Activated T-helper 1 cell treated with anti-CD3 and anti-CD28 coated beads, Interleukin-12 subunit alpha, Interleukin-12 subunit beta, Interleukin-2, Interleukin-4 antibody, amounts not matched to agents 30 ng/mL and 10 ng/mL and 1 ng/mL, durations not matched to agents 14 hours and 24 hours and 36 hours (primary cell): ENCODE measurements at places on chromosomes 12 and 14.

DNA sequence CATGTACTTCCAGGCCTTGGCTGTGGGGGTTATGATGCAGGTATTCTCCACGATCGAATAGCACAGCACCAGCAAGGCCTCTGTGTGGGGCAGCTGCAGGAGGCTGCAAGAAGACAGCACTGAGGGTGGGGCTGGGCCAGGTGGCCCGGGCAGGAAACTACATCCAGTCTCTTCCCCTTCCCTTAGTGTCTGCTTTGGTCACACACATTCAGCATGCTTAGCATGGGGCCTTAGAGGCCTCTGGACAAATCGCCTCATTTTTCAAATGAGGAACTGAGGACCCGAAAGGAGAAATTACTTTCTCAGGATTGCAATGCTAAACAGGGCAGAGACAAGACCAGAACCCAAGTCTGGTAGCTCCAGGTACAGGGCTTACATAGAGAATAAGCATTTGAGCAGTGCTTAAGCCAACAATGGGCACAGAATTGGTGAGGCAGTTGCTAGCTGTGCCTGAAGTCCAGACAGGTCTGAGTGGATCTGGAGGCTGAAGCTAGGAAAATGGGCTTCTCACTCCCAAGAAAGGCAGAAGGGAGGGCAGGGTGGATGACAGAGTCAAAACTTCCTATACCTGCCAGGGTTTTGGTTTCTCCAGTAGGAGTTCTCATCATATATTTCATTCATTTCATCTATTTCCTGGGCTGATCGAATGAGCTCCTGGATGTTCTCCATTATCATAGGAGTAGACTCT lies 3.5 kb downstream of the ACRBP start:
- no peak for DNase-seq

GRCh38 chr12:9132008-9132535 lies 16.4 kb upstream of the A2M start:
- no peak for DNase-seq

GRCh38 chr12:65540140-65540539 lies 261.7 kb downstream of the MSRB3 start:
- DNase-seq, result no peak

GRCh38 chr12:51941011-51941581 lies 10.4 kb upstream of the ACVR1B start:
- DNase-seq, result no peak

DNA sequence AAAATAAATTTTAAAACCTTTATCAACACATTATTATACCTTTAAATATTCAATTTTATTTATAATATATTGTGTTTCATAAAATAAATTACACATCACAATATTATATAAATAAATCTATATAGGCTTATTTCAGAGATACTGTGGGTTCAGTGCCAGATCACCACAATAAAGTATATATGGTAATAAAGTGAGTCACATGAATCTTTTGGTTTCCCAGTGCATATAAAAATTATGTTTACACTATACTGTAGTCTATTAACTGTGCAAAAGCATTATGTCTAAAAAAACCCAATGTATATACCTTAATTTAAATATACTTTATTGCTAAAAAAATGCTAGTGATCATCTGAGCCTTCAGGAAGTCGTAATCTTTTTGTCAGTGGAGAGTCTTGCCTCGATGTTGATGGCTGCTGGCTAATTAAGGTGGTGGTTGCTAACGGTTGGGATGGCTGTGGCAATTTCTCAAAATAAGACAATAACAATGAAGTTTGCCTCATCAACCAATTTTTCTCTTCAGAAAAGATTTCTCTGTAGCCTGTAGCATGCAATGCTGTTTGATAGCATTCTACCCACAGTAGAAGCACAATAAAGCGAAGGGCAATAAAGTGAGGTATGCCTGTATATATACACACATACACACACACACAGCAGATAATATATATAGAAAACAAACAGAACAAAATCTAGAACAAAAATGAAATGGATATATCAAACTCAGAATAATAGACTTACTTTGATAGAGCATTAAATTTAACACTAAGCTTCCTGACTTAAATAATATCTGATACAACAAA lies 32.4 kb downstream of the CCDC59 start:
- DNase-seq, result no peak

DNA sequence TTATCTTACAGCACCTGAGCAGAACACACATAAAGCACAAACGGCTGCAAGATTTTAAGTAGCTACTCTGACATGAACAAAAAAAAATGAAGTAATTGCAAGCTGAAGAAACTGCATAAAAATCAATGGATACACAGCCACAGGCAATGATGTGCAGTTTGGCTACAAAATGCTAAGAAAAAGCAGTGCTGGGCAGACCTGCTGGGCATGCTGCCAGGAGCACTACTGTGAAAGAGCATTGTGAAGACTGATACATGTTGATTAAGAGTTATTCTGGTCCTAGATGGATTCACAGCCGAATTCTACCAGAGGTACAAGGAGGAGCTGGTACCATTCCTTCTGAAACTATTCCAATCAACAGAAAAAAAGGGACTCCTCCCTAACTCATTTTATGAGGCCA lies 20.1 kb upstream of the RTN1 start:
- DNase-seq, result no peak

- no peak for DNase-seq
Observed at GRCh38 chr12:84973026-84973425, 60.4 kb upstream of the SLC6A15 start.

GRCh38 chr12:109302770-109303169 lies 6.3 kb downstream of the FOXN4 start:
- DNase-seq, result no peak

- no peak for DNase-seq
Observed at GRCh38 chr14:49512147-49512551, 74.0 kb downstream of the RPS29 start.

DNA sequence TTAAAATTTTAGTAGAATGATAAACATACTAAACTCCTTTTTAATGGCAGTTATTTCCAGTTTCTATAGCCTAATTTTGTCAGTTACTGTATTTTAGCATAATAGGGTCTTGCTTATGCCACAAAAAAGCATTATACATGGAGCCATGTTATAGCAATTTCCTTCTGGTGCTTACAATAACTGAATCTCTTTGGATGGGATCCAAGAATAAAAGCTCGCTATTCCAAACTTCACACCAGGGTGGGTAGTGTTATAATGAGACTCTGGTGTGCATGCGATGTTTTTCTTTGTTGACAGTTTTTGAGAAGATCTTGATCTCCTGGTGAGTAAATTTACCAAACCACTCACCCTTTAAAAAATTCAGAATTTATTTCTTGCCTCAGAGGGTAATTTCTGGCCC lies 90.4 kb upstream of the CCDC91 start:
- DNase-seq, result no peak

DNA sequence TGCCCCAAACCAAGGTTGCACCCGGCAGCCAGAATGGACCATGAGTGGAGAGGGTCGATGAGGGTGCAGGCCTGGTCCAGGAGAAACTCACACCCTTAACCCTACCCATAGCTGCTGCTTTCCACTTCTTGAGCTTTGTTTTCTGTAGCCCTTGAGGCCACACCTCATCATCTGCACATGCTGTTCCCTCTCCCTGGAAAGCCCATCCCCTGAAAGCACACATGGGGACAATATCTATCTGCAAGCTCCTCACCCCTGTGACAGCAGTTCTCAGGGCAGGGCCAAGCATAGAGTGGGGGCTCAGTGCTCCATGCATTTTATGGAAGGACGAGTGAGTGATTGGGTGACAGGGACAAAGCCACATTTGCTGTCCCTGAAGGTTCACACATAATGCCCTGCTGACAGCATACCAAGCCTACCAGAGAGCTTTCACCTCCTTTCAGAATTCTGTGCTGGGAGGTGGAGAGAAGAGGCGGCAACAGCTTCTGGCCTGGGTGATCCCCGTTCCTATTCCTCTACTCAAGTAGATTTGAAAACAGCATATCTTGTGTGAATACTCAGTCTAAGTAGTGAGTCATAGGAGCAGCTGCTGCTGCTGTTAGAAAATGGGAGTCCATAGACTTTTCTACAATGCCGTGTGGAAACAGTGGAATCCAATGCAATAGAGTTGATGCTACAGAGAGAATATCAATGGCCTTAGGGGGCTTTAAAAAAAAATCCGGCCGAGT lies 44.6 kb downstream of the SRGAP1 start:
- DNase-seq, result no peak

DNA sequence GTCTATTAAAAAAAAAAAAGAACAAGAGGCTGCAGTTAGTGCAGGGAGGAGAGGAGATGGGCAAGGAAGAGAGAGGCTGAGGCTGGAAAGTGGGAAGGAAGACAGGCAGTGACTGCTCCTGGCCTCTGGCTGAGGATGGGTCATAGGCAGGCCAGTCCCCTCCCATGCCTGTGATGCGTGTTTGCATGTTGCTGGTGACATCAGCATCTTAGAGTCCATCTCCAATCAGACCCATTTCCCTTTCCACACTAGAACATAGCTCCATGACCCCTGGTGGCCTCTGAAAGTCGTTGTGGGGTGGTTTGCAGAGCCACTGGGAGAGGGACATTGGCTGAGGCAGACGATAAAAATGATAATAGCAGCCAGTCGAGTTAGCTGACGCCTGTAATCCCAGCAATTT lies 132.9 kb downstream of the PTPN11 start:
- no peak for DNase-seq
